Glomerular endothelial cell (primary cell): ENCODE measurements at places on chromosomes 7 and 10.
A peak's percentile ranks its signal among the peaks of the same experiment; 100 is the strongest.

DNA sequence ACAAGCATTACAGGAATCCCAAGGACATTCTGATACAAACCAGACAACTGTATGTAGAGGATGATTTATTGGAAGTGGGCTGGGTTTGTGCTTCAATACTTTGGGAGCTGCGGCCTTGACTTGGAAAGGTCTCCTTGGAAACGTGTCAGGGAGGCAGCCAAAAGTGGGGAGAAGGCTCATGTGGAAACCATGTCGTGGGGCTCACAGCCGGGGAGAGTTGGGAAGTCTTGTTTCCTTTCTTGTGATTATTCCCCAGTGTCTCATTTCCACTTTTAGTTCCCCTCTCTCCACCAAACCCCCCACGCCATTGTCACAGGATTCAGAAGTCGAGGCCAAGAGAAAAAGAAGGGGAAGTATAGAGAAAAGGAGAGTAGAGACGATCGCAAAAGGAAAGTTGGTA is 53.9 kb upstream of the SFMBT2 start:
- DNase-seq, result no peak

DNA sequence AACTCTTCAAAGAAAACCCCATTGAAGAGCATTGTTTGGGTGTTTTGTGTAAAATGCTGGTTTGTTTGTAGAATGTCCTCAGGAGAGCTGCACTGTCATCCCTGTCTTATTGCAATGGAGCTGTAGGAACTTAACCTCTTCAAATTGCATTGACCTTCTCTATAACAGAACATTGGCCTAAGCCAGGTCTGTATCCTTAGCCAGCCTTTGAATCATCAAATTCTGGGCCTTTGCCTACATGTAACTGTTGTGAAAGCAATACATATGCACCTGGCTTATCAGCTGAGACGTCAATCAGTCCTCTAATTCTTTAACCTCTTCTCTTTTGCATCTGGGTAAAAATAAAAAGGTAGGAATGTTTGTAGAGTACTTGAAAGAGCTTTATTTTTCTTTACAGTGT is 196.0 kb downstream of the CSTF2T start:
- DNase-seq, result no peak

- DNase-seq, result no peak
Measured at GRCh38 chr10:75926763-75927162, 495.3 kb downstream of the LRMDA start.

GRCh38 chr10:48497780-48498770 is 106.8 kb downstream of the ARHGAP22 start:
- no peak for DNase-seq

DNA sequence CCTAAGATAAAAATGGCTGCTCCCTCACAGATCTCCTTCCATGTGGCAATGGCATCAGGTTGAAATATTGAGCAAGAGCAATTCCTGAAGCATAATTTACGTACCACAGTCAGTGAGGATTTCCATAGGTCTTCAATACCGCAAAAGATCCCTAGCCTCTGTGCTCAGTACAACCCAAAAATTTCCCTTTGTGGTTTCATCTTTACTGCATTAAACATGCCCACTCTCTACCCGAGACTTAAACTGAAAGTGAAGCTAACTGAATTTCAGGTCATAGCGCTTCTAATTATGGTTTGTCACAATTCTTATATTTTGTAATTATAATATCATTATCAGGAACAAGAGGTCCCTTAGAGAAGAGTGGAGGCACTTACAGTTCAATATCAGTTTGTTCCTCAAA is 1071.1 kb downstream of the XPNPEP1 start:
- DNase-seq, result no peak

DNA sequence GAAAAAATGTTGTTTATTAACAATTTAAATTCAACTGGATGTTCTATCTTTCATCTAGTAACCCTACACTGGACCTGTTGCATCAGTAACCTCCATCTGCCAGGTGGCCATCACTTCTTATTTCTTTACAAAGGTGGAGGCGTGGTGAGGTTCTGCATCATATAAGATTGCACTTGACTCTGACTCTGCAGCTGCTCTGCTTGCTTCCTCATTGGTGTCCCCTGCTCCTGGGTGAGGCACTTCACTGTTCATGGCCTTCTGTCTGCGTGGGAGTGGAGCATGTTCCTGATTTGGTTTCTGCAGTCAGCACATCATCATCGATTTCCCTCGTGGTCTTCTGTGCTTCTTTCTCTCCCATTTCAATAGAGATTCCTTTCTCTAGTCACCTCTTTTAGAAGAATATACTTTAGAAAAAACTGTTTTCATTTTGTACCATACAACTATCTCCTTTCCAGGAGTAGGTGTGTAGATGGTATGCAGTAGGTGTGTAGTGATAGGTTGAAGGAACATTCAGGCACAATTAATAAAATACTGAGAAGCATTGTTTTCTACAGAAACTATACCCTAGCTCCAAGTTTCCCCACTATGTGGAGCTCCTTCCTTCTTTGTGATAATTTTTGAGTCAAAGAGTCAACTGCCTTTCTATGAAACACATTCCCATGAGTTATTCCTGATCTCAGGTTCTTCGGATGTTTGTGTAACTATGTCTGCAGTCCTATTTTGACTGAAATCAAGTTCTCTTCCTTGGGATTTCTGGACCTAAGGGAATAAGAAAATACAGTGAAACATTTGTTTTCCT is 231.7 kb upstream of the CNTNAP2 start:
- DNase-seq, result no peak

DNA sequence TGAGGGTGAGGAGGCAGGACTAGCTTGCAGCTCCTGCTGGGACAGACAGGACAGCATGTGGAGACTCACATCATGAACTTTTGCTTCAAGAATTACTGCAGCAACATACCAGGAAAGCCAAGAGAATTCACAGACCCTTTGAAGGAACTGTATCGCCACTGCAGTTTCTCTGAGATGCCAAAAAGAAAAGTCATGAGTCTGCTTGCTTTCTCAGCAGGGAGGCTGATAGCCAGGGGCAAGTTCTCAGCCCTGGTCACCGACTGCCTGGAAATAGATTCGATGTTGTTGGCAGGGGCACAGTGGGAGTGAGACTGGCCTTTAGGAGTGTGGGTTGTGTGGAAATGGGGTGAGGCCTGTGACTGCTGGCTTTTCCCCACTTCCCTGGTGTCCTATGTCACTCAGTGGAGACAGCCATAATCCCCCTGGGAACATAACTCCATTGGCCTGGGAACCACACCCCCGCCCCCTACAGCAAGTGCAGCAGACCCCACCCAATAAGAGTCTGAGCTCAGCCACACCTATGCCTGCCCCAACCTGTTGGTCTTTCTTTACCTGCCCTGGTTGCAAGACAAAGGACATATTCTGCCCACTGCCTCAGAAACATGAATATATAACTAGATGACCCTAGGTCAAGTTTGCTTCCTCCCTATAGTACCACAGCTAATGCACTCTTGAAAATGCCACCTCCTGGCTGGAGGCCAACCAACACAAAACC is 1.6 kb upstream of the SAMD9 start:
- no peak for DNase-seq

DNA sequence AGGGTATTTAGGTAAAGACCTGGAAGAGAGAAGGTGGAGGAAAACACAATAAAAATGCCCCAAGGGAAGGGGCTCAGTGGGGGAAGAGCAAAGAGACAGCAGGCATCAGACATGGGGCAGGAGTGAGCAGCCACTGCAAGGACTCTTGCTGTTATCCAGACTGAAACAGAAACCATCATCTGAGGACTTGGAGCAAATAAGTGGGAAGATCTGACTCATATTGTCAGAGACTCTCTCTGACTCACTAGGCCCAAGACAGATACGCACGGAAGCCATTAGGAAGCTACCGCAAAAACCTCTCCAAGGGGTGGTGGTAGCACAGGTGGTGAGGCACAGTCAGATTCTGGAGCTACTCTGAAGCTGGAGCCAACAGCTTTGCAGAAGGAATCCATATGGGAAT is 110.7 kb downstream of the RNF32 start:
- peak; percentile 7 for DNase-seq

DNA sequence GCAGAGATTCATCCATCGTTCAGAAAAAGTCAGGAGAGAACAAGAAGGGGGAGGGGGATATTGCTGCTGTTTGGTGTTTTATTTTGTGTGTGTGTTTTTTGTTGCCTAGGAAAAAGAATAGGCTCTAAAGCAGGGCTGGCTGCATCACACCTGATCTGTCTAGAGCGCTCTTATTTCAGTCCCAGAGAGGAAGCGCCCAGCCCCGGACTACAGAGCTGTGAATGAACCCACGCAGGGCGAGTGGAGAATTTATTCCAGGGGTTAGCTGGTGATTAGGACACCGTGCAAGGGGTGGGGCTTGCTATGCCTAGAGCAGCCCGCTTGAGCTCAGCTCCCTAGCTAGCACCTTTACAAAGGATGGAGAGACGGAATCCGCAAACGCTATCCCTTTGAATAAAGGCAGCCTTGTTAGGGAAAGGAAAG is 621 bp upstream of the FAM13C start:
- DNase-seq, result no peak

DNA sequence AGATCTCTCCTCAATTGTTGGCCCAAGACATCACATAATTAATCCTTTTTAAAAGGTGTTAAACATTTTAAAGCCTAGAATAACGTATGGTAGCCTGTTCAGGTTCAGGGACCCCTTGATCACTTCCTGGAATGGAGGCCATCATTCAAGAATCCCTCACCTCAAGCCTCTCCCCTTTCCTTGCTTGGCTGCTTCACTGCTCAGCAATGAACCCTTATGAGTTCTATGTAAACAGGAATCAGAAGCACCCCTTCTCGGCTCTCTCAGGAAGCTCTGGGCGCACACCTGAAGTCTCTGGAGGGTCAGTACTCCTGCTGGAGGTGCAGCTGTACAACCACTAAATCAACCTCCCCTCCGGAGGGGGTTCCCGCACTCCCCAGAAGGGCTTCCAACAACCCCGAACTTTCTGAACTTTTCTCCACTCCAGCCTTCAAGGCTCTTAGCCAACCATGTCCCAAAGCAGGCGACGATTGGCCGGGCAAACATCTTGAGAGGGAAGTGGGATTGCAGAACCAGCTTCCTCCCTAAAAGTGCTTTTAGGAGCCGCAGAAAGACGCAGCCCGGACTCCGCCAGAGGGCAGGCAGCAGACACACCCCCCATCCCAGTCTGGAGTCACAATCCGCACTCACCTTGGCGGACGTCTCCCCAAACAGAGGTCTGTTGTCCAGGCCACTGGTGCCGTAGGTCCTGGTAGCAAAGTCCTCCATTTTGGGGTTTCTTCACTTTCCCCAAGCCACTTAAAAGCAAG is 562 bp downstream of the TMEM243 start:
- no peak for DNase-seq

- DNase-seq, result no peak
Measured at GRCh38 chr10:132616170-132616995, 78.8 kb downstream of the INPP5A start.

DNA sequence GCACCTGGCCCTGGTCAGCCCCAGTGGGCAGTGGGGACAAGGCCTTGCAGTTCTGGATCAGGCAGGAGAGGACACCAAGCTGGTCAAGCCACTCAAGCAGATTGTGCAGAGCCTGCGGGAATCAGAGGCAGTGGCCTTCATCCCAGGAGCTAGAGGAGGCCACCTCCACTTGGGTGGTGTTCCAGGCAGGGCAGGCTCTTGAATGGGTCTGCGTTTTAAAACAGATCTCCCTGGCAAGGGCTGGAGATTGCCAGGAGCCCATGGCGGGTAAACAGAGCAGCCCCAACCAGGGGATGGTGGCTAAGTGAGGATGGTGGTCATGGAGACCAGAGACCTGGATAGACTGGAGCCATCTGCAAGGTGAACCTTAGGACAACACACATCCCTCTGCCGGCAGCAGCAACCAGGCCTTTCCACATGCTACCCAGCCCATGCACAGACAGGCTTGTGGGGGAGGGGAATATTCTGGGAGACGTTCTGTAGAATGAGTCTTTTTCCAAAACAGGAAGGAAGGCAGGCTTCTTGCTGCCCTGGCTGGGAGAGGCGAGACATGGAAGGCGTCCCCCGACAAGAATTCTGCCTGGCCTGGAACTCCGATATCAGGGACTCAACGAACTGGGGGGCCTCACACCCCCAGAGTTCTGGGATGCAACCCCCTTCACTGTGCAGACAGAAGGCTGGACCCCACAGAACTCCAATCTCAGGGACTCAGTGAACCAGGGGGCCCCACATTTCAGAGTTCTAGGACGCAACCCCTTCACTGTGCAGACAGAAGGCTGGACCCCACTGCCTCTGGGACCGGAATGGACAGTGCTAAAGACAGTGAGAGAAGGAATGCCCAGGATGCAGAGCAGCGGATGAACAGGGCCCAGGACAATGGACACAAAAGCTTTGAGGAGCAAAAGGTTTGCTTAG is 264.8 kb downstream of the PTPRN2 start:
- DNase-seq, result no peak

GRCh38 chr7:37449621-37450020 is 957 bp upstream of the ELMO1 start:
- no peak for DNase-seq

- no peak for DNase-seq
Measured at GRCh38 chr10:47031211-47031900, 120.1 kb downstream of the PTPN20 start.

DNA sequence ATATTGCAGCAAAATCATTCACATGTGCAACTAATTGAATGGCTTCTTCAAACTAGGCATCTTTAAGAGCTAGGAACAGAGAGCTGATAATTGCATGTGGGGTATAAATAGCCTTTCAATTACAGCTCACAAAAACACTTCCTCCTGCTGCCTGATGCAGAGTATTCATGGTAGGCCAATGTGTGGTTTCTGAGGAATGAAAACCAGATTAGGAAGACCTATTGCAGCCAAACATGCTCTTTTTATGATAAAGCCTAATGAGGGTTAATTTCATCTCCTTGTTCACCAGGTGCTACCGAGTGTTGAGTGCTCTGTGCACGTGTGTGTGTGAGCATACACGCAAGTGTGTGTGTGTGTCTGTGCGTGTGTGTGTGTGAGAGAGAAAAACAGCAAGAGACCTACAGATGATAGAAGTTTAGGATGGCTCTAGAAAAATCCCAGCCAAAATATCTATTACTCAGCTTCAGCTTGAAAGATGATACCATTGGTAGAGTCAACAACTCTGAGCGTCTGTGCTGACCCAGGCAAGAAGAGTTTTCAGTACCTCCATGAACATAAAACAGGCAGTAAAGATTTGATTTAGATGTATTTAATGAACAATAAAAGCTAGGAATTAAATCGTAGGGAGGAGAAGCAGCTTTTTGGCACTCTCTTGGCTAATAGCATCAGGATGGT is 448.5 kb upstream of the ANKRD30A start:
- DNase-seq, result no peak

- no peak for DNase-seq
Measured at GRCh38 chr7:25762511-25763462, 389.2 kb upstream of the NFE2L3 start.

- DNase-seq, result no peak
Measured at GRCh38 chr7:523347-524336, 4.0 kb upstream of the PDGFA start.

DNA sequence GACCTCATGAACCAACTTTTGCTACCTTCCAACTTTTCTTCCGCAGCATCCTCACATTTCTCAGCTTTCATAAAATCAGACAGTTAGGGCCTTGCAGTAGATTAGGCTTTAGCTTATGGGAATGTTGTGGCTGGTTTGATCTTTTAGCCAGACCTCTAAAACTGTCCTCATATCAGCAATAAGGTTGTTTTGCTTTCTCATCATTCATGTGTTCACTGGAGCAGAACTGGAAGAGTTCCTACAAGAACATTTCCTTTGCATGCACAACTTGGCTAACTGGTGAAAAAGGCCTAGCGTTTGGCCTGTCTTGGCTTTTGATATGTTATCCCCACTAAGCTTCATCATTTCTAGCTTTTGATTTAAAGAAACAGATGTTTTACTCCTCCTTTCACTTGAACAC is 130.0 kb upstream of the LRRTM3 start:
- no peak for DNase-seq

GRCh38 chr7:137772748-137773147 is 74.0 kb downstream of the DGKI start:
- peak; percentile 33 for DNase-seq
